ENCODE measurements at places on chromosomes 5 and 9.

DNA sequence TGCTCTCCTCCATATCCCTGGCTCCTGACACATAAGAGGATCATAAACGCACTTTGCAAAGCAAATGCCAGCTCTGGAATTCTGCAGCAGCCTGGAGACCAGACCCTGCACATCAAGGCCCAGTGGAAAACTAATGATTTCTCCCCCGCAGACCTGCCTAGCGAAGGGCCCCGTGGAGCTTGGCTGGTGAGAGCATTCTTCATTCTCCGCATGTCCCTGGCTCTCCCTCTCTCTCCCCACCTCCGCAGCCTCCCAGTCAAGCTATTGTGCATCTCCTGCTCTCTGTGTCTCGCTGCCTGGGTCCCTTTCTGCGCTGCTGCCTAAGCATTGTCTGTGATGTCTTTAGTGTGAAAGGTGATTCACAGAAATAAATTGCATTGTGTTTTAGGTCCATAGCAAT is 46.7 kb downstream of the GRIA1 start:
- no peak for DNase-seq

DNA sequence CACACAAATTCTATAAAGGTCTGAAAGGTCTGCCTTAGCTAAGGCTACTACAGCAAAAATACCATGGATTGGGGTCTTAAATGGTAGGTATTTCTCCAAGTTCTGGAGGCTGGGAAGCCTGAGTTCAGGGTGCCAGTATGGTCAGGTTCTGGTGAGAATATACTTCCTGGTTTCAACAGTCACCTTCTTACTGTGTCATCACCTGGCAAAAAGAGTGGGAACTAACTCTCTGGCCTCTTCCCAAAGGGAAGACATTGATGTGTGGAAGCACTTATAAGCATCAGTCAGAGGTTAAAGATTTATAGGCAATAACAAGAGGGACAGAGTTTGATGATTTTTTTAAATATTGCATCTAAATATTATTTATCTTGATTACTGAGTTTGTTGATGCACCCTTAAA is 53.0 kb downstream of the ZNF622 start:
- DNase-seq: no peak

GRCh38 chr5:56233230-56233629 is at the start of gene ANKRD55:
Gene ANKRD55, minus strand, starts transcription at chr5:56233330. Its CDS starts 417 bp downstream, at chr5:56232913.
- DNase-seq: no peak

- DNase-seq: no peak
These were observed 20.3 kb downstream of the PAIP2 start for GRCh38 chr5:139361835-139362429.

GRCh38 chr5:40033009-40033408 is 608.2 kb upstream of the DAB2 start:
- no peak for DNase-seq

DNA sequence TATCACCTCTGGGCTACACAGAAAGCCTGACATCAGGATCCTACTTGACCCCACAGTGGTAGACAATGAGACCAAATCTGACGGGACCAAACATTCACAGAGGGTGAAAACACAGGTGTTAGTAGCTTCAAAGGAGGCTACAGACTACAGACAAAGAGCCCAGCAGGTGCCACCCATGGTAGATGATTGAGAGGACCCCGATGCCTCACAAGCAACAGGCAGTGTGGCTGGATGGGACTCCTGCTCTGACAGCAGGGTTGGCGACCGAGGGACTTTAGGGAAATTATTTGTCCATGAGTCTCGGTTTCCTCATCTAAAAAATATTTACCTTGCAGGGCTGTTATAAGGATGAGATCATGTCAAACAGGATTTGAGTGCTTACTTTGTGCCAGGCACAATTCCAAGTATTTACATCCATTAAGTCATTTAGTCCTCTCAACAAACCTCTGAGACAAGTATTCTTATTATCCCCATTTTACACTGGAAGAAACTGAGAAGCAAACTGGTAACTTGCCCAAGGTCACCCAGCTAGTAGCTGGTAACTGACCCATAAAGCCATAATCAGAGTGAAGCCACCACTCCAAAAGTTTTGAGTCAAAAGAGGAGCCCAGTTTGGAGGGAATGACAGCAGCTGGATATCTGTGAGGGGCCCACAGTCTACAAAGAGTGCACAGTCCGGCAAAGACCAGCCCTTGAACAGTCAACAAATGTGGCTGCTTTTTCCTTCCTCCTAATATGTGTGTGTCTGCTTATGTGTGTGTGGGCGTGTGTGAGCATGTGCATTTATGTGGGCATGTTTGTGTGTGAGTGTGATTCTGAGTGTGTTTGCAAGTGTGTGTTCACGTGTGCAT is 502.0 kb downstream of the BNC2 start:
- no peak for DNase-seq

GRCh38 chr5:173410459-173411233 is 82.4 kb upstream of the STC2 start:
- no peak for DNase-seq
